ENCODE measurements at places on chromosomes 4 and X.

DNA sequence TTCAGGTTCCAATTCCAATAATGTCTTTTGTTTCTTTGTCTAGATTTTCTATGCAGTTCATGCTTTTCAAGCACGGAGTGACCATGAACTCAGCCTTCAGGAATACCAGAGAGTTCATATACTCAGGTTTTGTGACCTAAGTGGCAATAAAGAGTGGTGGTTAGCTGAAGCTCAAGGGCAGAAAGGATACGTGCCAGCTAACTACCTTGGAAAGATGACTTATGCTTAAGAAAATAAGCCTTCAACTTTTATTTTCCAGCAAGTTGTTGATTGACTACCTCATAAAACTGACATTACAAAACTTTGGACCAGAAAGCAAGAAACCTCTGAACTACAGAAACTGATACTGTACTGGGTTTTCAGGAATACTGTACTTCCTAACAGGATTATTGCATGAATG, 30.8 kb downstream of the INTS12 start:
- DNase-seq, result no peak

DNA sequence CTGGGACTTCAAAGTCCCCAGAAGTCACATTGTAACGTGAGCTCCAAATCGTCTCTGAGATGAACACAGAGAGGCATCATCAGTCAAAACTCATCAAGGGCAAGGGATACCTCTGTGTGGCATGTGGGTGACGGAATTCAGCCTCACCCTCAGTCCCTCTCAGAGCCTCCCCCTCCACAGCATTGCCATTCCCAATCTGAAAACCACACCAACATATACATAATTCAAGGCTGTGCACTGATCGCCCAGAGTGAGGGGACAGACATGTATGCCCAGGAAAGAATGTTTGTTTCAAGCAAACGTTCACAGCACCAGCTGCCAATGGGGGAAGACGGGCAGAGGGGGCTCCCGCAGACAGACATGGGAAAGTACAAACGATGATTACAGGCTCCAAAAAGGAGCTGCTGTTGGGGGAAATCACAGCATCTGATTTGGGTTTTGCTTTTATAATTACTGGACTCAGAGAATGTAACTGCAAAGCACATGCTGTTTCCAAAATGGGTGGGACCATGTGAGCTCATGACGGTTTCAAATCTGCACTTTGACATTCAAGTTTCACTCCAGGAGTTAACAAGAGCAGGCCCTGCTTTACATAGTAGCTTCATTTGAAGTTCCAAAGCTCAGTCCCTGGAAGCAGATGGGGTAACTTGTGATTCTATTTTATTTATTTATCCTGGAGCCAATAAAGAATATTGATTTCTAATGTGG, 88.3 kb downstream of the CLCN4 start:
- DNase-seq, result no peak

DNA sequence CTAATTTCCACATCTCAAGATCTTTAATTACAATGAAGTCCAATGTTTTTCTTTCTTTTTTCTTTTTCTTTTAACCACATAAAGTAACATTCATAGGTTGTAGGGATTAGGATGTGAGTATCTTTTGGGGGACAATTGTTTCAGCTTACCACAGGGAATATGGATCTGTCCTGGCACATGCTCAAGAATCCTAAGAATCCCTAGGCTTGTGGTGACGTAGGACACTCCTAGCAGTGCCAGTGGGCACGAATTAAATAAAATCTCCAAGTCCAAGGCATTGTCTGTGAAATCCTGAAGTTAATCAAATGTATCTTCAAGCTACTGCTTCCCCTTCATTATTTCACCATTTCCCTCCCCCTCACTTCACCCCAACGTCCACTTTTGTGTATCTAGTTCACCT, 2.6 kb upstream of the LAS1L start:
- no peak for DNase-seq

DNA sequence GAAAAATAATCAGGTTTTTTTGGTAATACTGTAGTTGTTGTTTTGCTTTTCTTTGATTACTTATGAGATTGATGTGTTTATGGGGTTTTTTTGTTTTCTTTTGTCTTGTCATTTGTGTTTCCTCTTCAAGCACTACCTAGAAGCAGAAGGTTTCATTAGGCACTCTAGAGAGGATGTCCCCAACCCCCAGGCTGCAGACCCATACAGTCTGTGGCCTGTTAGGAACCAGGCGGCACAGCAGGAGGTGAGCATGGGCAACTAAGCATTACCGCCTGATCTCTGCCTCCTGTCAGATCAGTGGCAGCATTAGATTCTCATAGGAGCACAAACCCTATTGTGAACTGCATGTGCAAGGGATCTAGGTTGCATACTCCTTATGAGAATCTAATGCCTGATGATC, 22.9 kb upstream of the NOCT start:
- DNase-seq, result no peak

- DNase-seq, result peak; percentile 21
These were observed 4.3 kb upstream of the HAUS7 start for GRCh38 chrX:153474718-153475117.

GRCh38 chr4:155094201-155094820, 114.1 kb upstream of the NPY2R start:
- no peak for DNase-seq

- DNase-seq, result no peak
These were observed 313.0 kb downstream of the DCTD start for GRCh38 chr4:182604161-182604622.

- no peak for DNase-seq
These were observed at the start of gene PTCHD1 for GRCh38 chrX:23334848-23335599. Gene PTCHD1, plus strand, starts transcription at chrX:23334849. Its CDS starts 27 bp downstream, at chrX:23334876.

Data from activated CD4-positive, alpha-beta T cell treated with anti-CD3 and anti-CD28 coated beads, Interleukin-2, amount 50 U/mL, for 48 hours (primary cell).